ENCODE measurements at places on chromosomes 6 and 20.

GRCh38 chr6:49668083-49668511 is 31.5 kb upstream of the RHAG start:
- DNase-seq: no peak

GRCh38 chr20:3121271-3121911 is 36.9 kb upstream of the AVP start:
- no peak for DNase-seq

GRCh38 chr6:26028746-26029569 is 58.3 kb upstream of the HFE start:
- no peak for DNase-seq

DNA sequence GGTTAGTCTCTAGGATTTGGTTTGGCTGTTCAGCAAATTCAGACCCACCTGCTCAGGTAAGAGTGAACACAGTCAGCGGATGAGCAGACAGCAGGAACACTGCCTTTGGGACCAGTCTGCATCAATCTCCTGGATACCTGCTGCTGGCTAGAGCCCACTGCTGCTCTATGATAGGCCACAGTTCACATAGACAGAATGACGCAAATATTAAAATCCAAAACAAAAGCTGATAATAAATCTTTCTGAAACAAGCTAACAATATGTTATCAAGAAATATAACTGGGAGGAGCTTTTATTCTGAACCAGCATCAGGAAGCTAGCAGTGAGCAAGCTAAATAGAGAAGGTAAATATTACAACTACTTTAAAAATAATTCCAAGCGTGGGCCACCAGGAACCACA is at the start of gene TAAR1:
TSS of gene TAAR1 (minus strand) at position 101 of the 400 bp plus-strand sequence. CDS start 13,179 bp downstream, outside the sequence.
- no peak for DNase-seq

DNA sequence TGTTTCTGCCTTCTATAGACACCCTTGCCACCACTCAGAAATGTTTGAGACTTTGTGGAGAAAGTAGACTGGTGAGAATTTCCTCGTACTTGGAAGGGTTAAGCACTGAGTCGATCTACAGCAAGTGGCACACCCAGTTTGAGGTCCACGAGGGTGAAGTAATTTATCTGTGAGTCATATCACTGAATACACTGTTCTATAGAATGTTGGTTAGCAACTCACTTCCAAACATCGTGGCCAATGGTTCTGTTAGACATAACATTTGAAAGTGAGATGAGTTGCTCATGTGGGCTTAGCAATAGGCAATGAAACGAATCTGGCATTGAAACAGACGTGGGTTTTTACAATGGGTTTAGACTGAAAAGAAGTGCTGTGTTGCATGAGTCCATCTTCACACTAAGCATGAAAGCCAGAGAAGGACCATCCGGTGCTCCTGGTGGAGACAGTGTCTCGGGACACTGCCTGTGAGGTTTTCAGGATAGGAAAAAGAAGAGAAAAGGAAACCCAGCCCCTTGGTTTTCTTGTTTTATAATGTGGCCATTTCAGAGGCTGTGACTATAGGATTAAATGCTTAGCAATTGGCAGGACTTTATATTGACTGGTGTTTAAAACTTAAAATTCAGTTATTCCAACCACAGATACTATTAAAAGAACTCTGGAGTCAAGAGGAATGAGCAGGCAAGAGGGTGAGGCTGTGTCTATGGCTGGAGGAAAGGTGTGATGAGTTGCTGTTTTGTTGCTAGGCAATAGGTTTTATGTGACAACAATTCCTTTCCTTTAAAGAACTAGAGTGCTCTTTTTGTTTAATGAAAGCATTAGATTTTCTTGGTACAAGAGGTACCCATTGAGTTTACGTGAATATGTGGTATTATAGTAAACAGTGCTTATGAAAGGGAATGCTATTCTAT is 31.0 kb upstream of the EZR start:
- DNase-seq: no peak

DNA sequence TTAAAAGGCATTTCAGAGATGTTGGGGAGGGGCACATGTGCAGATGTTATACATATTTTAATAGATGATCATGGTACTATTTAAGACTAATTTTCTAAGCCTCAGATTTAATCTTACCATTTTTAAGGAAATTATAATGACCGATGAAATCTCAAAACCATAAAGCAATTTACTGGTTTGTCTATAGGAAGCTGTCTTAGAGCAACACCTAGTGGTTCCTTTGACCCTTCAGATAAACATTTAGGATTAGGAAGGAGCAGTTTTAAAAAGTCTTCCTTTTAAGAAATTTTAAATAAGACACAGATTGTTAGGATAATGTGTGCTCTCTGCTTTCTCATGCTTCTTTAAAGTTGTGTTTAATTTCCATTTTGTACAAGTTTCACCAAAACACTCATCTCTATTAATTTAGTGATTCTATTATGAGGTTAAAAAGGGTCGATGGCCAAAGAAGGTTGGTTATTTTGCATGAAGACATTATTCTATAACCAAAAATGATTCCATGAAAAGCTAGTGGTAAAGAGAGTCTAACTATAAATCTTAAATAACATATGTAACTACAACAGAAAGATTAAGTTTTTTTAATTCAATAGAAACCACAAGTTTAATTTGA is 376.4 kb downstream of the HACE1 start:
- DNase-seq: no peak

DNA sequence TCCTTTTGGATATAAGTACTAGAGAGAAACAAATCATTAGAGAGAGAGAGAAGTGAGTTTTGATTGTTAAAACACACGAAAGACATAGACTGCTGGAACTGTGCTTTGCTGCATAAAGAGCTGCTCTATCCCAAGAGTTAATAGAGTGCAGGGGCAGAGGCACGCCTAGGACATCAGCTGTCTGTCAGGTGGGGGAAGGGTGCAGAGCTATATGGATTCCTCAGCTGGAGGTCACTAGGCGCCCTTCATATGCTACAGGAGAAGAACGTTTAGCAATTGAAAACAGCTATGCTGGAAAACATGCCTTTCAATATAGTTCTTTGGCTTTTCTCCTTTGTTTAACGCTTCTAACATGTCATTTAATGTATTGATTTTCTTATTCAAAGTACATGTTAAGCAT is 169.0 kb upstream of the MCHR2 start:
- no peak for DNase-seq

All from brain pericyte (primary cell).